ENCODE measurements at places on chromosomes 7 and 10. TPM values are rescaled to one million over a fixed set of nuclear protein-coding genes. Genes with fewer than 3 reads are reported as not detected.

- DNase-seq, result no peak
Measured at GRCh38 chr7:136251826-136252225, 274.7 kb upstream of the MTPN start.

DNA sequence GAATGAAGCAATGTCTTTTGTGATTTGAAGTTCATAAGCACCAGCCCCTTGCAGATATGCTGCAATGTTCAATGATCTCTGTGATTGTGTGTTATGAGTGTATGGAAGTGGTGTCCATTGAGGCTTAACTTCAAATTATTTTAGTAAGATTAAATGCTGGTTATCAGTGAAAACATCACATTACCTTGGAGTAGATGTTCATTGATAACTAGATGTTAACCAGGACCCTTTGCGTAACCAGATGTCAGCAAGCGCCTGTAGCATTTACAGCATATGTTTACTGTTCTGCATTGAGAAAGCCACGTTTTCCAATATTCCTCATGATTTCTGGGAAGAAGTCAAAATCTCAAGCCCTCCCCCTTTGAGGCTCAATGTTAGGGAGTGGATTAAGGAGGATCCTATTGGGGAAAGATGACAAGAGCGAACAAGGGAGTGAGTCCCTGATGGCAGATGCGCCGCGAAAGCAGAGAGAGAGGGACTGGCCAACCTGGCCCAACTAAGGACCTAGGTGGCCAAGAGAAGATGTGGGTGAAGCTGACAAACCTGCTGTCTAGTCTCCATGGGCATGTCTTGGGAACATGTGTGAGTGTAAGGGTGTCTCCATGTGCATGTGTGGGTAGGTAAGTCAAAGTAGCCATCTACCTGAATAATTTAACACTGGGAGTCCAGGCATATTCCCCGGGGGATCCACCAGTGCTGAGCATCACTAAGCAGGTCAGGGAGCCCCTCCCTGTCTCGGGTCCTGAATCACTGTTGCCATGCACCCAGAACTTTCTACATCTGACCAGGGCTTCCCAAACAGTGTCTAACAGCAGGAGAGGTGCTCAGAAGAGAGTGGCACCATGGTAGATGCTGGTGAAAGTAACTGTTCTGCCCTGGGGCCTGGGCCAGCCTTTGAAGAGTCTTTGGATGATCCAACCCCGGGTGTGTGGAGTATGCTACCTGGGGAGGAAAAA lies 141.6 kb upstream of the GDF10 start:
- no peak for DNase-seq

GRCh38 chr10:30637881-30638467 lies 8.4 kb upstream of the LYZL2 start:
- peak; percentile 21 for DNase-seq

DNA sequence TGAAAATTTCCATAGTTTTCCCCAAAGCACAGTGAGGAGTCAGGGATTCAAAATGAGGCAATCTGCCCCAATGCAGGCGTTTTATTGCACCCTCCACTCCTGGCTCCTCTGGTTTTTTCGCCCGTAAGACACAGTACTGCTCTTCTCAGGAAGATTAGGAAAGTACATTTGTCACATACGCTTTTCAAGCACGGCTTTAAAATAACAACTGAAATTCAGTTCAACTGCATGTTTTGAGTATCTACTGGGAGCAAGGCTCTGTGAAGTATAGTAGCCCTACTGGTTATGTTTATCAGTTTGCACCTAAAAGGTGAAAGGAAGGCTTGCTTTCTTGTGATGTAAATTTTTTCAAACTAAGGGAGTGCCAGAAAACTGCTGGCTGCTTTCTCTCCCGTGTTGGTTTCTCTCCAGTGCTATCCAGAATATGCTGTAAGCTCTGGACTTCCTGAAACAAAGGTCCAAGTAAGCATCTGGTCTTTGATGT lies 1.9 kb upstream of the SGMS1 start:
- DNase-seq, result no peak

- DNase-seq, result no peak
Measured at GRCh38 chr10:3438606-3439005, 266.0 kb upstream of the PITRM1 start.

GRCh38 chr7:146528581-146528980 lies 412.0 kb downstream of the CNTNAP2 start:
- DNase-seq, result no peak

DNA sequence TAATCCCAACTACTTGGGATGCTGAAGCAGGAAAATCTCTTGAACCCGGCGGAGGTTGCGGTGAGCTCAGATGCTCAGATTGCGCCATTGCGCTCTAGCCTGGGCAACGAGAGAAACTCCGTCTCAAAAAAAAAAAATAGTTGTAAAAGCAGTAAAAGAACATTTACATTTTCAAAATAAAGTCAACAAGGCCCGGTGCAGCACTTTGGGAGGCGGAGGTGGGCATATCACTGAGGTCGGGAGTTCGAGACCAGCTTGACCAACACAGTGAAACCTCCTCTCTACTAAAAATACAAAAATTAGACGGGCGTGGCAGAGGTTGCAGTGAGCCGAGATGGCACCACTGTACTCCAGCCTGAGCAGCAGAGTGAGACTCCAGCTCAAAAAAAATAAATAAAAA lies 4.0 kb downstream of the CCAR1 start:
- no peak for DNase-seq

- no peak for DNase-seq
Measured at GRCh38 chr10:127162841-127163240, 33.5 kb downstream of the INSYN2A start.

- peak; percentile 44 for DNase-seq
Measured at GRCh38 chr10:88389456-88389855, 193.7 kb downstream of the RNLS start.

DNA sequence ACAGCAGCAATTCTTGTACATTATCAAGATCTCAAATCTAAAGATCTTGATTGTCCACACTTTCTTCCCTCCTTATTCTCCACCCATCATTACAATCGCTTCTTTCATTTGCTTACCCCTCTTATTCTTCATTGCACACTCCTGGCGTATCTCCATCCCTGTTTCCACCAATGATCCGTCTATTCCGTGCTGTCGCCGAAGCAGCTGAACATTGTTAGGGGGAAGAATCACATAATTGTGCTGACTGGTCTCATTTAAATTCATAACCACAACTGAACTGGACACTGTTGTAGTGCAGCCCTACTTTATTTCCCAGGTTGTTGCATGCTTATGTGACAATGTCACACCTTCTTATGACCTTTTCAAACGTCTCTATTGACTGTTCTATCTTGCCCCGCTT lies 18.9 kb upstream of the NRP1 start:
- no peak for DNase-seq

GRCh38 chr10:89653410-89653869 lies 8.4 kb upstream of the PANK1 start:
- no peak for DNase-seq

DNA sequence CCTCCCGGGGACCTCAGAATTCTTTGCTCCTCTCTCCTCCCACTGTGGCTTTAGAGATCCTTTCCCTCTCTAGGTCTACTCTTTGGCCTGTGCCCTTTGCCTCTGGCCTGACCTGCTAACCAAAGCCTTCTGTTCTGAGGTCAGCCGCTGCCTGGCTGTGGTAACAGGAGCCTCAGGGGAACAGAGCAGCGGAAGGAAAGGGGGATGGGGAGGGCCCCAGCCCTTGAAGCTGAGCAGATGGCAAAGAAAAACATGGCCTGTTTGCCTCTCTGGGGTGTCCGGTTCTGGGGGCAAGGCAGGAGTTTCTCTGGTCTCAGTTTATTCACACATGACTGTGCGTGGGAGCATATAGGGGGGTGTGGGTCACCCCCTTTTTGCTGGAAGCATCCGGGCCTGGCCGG lies 28.2 kb downstream of the COL26A1 start:
- DNase-seq, result peak; percentile 63

- DNase-seq, result no peak
Measured at GRCh38 chr10:53491774-53492173, 719.2 kb upstream of the MBL2 start.

DNA sequence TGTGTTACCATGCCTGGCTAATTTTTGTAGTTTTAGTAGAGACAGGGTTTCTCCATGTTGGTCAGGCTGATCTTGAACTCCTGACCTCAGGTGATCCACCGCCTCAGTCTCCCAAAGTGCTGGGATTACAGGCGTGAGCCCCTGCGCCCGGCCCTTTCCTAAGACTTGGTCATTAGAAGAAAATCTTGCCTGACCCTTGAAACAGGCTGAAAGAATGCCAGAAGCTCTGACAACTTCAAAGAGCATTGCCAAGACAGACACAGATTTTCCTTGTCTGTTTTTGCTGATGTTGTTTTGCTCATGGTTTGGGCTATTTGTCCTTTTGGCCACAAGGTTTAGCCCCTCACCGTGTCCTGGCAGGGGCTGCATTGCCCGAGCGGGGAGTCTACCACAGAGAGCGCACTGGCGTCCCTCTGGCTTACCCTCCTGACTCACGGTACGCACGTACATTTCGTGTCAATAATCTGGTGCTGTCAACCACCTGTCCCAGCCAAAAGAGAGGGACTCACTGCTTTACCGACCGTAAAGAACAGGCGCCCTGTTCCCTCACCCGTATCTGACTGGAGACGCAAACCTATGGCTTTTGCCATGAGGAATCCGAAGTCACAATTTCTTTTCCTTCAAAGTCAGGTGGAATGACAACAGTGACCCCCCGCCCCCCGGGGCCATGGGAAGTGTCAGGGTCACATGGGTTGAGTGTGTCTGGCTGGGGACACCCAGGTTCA lies 10.1 kb upstream of the INPP5A start:
- no peak for DNase-seq

DNA sequence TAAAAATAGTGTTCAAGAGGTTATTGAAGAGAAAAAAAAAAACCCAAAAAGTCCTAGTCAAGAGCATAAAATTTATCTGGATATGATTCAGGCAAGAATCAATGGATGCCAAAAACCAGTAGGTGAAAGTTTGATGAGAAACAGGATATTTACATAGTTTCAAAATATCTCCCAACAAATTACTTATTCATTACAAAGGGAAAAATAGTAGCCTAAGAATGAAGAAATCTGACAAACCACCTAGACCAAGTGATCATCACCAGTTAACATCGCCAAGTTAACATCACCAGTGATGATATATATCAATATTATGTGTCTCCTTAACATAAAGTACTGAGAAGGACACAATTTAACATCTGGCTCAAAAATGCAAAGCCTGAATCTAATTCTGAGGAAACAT lies 85.2 kb downstream of the RNLS start:
- no peak for DNase-seq

GRCh38 chr7:27697861-27698430 lies 35.3 kb upstream of the HIBADH start:
- peak; percentile 17 for DNase-seq

GRCh38 chr10:1048349-1048731 lies 579 bp downstream of the IDI1 start:
- DNase-seq, result peak; percentile 61

DNA sequence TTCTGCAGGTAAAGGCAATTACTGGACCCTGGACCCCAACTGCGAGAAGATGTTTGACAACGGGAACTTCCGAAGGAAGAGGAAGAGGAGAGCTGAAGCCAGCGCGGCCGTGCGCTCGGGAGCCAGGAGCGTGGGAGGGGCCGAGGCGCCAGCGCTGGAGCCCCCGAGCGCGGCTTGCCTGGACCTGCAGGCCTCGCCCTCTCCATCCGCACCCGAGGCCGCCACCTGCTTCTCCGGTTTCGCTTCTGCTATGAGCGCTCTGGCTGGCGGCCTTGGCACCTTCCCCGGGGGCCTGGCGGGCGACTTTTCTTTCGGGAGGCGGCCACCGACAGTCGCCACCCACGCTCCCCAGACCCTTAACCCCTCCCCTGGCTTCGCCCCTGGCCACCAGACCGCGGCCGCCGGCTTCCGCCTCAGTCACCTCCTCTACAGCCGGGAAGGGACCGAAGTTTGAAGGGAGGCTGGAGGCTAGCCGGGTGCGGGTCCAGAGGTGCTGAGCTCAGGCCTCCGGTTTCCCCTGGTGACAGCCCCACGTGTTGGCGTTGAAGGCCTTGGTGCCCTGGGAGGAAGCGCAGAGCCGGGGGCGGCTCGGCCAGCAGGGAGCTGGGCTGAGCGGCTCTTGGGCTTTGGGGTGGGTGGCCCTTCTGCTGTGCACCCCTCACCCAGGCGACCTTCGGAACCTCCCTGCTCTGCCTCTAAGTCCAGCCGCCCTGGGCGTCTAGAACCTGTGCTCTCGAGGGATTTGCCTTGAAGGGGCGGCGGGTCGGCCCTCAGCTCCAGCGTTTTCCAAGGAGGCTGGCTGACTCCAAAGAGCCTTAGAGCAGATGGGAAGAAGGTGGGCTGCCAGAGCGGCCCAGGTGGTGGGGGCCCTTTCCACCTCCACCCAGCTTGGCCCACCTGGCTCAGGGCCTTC lies 1.8 kb downstream of the FOXI2 start:
- no peak for DNase-seq

GRCh38 chr7:36315309-36315944 lies 74.2 kb upstream of the ANLN start:
- DNase-seq, result no peak

DNA sequence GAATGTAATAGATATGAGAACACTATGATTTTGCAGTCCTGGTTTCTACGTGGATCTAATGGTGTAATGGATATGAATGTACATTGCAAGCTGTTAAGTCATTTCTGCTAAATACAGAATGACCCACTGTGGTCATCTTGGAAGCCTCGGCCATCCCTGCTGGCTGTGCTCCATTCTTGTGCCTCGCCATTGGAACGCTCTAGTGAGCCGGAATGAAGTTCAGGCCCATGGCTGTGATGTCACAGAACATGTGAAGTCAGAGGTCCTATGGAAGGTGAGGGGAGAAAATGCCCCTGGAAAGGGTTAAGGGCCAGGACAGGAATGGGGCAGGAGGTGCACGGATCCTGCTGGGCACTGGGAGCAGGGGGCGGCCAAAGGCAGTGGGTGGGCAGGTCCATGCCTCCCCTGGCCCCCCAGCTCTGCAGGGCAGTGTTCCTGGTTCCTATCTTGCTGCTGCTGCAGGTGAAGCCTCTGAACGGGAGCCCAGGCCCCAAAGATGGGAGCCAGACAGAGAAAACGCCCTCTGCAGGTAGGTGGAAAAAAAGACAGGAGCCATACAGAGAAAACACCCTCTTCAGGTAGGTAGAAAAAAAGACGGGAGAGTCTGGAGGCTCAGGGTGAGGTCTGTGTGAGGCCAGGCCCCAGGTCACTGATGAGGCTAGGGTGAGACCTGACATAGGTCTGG lies at the start of gene LLCFC1:
Gene LLCFC1, plus strand, starts transcription at position 259 of the 685 bp plus-strand sequence. Its CDS starts 138 bp downstream, at position 397.
- DNase-seq, result peak; percentile 20

GRCh38 chr10:6583447-6583846 lies 3.4 kb upstream of the PRKCQ start:
- peak; percentile 93 for DNase-seq

Gene NPSR1
- total RNA-seq, result not detected

Gene SFTPD
- not detected for total RNA-seq

Gene PIP
- not detected for total RNA-seq
